ENCODE measurements at places on chromosomes 4 and X.

DNA sequence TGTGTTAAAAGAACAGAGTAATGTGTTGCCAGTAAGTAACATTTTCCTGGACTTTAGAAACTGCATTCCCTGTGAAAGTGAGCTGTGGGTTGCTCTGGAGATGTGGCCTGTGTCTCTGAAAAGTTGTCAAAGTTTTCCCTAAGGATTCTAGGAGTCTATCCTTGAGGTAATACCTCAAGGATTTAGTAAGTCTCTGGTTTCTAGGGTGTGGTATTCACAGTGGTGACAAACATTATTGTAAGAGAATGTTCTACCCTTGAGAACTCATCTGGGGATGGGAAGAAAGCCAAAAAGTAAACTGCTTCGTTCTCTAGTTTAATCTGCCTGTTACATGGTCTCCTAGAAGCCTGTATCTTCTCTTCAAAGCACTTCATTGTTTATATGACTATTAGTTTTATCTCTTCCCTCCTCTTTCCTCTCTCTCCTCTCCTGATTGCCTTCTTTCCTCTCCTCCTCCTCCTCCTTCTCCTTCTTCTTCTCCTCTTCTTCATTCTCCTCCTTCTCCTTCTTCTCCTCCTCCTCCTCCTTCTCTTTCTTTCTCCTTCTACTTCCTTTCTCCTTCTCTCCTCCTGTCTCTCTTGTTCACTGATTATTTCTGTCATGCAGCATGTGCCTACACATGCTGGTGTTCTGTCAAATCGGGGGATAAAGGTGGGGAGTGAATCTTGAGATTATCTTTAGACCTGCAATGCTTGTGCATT is 321.3 kb downstream of the PTTG2 start:
- DNase-seq, result no peak

GRCh38 chrX:53440621-53441517 is 6.7 kb upstream of the HSD17B10 start:
- no peak for DNase-seq

GRCh38 chr4:175386776-175387507 is 425.1 kb downstream of the GPM6A start:
- DNase-seq, result no peak

GRCh38 chr4:54224996-54225597 is 4.0 kb upstream of the PDGFRA start:
- no peak for DNase-seq

- DNase-seq, result no peak
These were observed 6.0 kb upstream of the EFNB1 start for GRCh38 chrX:68822641-68823410.

GRCh38 chr4:123943976-123944375 is 547.4 kb downstream of the SPRY1 start:
- no peak for DNase-seq

DNA sequence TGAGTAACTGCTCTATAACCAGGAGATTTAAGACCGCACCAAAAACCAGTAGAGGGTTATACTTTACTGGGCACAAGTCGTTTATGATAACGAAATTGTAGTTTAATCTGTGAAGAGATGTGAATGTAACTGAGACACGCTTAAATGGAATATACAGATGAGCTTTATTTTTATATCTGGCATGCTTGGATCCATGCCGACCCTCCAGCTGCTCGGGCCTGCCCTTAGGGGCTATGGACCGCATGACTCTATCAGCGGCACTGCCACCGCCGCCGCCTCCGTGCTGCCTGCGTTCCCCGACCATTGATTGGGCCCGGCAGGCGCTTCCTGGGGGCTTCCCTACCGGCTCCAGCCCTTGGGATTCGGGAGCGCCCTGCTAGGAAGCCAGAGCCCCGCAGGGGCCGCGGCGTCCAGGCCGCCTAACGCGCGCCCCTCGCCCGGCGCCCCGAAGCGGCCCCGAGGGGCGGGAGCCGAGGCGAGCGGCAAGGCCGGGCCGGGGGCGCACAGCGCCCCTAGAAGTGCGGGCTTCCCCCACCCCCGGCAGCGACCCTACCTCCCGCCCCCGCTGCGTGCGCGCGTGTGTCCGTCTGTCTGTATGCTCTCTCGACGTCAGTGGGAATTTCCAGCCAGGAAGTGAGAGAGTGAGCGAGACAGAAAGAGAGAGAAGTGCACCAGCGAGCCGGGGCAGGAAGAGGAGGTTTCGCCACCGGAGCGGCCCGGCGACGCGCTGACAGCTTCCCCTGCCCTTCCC is at the start of gene NFKB1:
Gene NFKB1 (plus strand): TSS at position 664 of the 751 bp plus-strand sequence. CDS start 24,160 bp downstream, outside the sequence.
- DNase-seq, result peak; percentile 81

DNA sequence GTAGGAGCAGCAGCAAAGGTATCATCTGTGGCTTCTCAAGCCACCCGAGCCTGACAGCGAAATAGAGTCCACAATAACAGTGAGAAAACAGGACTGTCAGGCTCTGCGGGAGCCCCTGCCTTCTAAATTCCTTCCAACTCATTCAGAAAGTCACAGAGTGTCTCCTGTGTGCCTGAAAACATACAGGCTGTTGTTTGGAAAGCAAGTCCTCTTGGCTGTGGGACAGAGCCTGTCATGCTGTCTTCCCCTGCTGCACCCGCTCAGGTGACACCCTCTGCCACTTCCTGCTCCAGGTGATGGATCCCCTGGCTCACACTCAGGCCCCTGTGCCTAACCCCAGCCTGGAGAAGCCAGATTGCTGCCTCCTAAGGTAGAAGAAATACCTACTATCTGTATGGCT is 152.3 kb downstream of the RAB28 start:
- no peak for DNase-seq

DNA sequence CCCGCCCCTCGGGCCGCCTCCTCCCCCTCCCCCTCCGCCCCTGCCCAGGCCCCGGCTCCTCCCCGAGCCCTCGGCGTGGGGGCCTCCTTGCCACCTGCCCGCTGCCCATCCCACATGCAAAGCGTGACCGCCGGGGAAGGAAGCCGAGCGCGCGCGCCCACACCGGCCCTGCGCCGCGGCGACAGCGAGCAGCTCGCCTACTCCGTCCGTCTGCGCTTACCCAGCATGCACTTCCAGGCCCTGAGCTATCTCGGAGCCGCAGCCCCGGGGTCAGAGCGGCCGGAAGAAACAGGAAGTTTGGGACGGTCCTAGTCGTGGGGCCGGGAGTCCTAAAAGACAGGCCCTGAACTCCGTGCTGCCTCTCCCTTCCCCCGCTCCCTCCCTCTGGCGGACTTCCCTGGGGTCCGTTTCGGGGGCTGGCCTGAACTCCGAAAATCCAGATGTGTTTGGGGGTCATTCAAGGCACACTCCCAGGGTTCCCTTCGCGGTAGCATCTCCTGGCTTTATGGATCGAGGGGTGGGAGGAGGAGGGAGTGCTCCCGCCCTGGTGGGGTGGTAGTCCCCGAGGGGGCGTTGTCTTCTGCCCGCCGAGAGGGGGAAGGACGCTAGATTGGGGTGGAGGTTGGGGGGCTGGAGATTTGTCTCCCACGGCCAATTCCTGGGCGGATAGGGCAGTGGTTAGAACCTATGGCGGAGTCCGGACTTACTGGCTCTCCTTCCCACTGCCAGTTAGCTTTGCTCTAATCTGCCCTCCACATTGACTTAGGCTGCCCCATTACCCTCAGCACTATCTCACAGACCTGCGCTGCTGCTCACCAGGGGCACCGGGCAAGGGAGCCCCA is 25.0 kb upstream of the BCORL1 start:
- DNase-seq, result peak; percentile 22

GRCh38 chr4:32909736-32910135 is 2189.6 kb downstream of the PCDH7 start:
- no peak for DNase-seq

DNA sequence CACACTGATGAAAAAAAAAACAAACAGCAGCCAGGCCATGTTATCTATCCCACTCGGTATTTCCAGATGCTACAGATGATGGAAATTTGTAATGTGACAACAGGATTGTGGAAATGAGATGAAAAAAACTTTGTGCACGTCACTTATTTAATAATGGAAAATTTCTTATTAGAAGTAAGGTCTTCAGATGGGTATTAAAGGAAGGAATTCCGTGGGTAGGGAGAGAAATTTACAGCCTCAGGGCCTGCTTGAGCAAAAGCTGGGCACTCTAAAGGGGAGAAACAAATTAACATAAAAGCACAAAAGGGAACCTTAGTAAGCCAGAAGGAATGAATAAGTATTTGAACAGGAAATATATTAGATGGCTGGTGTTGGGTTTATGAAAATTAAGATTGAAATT is 4.2 kb upstream of the PKD2 start:
- no peak for DNase-seq

DNA sequence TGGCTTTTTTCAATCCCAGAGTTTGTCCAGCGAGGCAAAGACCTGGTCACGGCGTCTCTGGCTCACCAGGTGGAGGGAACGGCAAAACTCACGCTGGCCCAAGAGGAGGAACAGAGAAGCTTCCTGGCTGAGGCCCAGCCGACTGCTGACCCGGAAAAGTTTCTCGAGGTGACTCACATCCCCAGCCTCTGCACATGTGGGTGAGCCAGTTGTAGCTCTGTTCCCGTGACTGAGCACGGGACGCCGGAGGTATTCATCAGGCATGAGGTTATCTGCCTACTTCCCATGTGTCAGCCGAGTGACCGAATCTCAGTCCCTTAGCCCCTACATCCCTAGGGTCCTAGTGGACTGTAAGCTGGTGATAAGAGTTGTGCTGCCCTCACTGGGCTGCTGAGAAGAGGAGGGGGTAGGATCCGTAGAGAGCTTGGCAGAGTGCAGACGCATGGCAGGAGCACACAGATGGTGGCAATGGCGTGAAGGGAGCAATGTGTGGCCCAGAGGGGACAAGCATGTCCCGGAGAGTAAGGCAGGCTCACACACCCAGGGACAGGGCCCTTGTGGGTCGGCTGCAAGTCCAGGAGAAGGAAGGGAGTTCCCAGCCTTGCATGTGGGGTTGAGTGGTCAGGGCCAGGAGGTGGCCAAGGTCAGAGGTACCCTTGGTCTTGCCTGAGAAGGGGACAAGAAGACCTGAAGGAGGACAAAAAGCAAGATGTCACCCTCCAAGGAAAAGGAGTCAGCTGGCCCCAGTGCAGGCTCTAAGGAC is 42.9 kb downstream of the EVC start:
- no peak for DNase-seq

DNA sequence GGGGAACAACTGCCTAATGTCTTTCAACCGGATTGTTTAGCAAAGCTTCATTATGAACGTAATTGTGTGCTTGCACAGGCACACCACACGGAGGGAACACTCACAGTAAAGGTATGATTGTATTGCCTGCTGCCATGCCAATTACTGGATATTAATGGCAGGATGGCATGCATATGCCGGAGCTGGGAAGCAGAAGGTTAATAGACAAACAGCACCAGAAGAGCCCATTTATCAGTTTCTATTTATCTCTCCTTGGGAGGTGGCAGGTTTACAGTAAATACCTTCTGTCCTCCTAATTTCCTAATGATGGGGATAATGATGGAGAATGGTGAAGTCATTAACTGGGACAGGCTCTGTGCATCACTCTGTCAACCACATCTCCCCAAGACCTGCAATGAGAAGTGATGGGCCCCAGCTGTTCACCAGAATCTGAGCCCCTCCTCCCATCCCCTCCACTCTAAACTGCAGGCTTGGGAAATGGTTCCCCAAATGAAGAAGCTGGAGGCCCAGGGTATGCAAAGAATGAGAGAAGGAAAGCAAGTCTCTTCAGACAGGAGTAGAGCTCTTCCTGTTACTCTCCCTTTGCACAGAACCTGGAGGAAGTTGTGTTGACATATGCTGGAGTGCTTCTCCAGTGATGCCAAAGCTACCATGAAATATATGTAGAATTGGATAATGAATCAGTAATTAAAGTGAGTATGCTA is 160.8 kb downstream of the NAA11 start:
- no peak for DNase-seq

- DNase-seq, result no peak
These were observed 950 bp upstream of the TMEM271 start for GRCh38 chr4:576991-577498.
